ENCODE measurements at places on chromosomes 5 and 9. TPM values are rescaled to one million over a fixed set of nuclear protein-coding genes. Genes with fewer than 3 reads are reported as not detected.
A peak's percentile ranks its signal among the peaks of the same experiment; 100 is the strongest.

DNA sequence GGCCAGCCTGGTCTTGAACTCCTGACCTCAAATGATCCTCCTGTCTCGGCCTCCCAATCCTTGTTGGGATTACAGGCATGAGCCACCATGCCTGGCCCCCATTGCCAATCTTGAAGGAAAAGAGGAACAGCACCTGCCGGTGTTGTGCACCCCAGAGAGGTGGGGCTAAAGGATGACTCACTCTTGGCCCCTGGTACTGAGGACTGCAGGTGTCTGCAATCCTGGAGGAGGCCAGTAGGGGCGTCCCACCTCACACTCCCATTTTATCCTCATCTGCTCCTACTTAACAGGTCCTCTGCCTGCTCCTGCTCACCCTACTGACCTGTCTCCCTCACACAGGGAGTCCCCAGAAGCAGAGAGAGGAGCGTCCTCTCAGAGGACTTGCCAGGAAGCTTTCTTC is 390.4 kb downstream of the ARHGEF28 start:
- DNase-seq, result no peak

DNA sequence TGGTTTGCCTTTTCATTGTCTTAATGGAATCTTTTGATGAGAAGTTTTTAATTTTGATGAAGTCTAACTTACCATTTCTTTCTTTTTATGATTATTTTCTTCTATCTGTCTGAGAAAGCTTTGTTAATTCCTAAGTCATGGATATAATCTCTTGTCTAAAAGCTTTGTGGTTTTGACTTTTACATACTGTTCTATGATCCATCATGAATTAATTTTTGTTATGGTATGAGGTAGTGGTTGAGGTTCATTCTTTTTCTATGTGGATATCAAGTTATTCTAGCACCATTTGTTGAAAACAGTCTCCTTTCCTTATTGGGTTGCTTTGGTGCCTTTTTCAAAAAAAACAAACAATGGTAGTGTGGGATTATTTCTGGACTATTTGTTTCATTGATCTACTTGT is 20.4 kb downstream of the FBXO10 start:
- DNase-seq, result no peak

DNA sequence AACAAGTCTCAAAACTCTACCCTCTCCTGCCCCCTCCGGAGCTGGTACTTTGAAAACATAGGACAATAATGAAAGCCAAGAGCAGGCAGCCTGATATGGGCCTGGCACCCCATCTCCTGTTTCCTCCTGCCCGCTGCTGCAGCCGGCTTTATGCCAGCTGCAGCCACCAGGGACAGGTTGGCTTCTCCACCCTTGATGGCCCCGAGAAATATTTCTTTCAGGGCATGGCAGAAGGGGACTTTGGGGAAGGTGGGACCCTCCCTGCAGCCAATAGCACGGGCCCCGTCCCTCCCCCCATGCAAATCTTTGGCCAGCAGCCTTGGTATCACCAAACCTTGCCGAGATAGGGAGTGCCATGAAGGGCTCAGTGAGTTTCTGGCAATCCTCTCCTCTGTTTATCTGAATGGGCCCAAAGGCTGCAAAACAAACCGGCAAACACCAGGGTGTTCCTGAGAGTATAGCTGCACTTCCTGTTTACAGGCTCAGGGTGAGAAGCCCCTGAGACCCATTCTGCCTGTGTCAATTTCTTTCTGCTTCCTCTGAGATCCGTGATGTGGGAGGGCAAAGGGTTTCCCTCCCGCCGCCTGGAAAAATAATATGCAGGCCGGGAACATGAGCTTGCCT is 73.4 kb upstream of the BOD1 start:
- no peak for DNase-seq

PPP3R2 gene
- total RNA-seq, result not detected

GRCh38 chr9:133113163-133113948 is 7.7 kb downstream of the RALGDS start:
- peak; percentile 78 for DNase-seq

- no peak for DNase-seq
These were observed 185.6 kb downstream of the DMAC1 start for GRCh38 chr9:7613931-7614330.

DNA sequence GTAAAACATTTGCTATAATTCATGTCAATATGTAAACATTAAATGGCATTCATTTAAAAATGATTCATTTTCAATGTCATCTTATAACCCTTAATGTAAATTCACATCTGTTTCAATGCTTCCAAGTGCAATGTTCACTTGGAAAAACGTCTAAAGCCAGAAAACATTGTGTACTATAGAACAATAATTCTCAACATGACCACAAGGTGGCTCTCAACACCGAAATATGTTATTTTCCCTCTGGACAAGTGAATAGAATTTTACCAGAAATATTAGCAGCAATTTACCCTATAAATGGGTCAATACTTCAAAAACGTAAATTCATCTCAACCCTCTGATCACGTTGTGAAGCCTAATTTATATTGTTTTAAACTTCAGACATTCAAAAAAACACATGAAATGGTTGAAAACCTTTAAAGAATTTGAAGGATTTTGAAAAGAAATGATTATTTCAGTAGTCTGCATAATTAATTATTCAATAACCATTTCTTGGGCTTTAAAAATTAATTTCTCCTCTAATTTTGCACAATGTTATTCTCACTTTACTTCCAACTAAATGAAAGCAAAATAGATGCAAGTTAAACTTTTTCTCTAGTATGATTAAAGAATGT is 11.0 kb downstream of the CDH10 start:
- DNase-seq, result no peak

SEMA6A gene
- 5.7 TPM for total RNA-seq

- no peak for DNase-seq
These were observed 307.8 kb downstream of the ENC1 start for GRCh38 chr5:74332682-74333081.

NIM1K gene
- 0.91 TPM for total RNA-seq

DNA sequence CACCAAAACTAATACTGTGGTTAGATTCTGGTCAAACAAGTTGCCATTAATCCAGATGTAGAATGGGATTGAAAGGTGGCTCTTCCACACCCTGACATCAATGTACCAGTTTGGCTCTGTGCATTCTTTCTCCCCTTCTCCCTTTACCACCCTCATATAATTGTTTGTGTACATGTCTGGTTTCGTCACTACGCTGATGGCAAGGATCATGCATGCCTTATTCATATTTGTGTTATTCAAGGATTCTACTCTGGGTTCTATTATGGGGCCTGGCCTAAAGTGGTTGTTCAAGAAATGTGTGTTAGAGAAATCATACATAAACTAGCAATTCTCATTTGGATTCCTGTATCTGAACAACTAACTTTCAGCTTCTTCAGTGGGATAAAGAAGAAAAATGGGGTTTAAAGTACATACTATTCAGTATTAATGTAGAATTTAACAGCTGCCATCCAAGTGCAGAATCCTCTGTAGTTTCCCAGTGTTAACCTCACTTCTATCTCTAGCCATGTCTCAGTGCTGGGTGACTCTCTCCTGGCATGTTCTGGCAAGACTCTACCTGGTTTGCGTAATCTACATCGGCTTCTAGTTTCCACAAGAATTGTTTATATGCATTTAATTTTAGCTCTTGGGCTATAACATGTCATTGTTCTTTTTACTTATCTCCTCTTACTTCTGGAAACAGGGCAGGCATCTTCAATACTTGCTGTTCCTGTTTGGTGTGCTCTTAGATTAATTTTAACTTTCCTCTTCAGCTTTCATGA is 27.9 kb upstream of the CDKN2B start:
- DNase-seq, result no peak

TYRP1 gene
- 31.0 TPM for total RNA-seq

ZNF474 gene
- not detected for total RNA-seq

- DNase-seq, result no peak
These were observed 4.9 kb downstream of the AK6 start for GRCh38 chr5:69364414-69364813.

DNA sequence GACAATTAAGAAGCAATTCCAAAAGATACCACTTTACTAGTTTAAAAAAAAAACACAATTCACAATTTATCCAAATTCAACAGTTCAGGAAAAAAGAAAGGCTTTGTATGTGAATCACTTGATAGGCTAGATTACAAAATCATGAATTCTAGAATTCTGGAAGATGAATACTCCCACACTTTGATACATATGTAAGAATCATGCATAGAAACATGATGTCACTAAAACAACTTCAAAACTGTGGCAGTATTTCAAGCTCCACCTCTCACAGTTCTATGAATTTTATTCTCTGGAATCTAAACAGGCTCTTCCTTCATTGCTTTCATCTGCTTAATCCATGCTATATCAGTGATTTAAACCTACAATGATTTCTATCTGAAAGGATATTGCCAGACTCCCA is 51.0 kb downstream of the GNAQ start:
- no peak for DNase-seq

DDX4 gene
- not detected for total RNA-seq

SLC1A1 gene
- 1.9 TPM for total RNA-seq

- no peak for DNase-seq
These were observed 338.9 kb downstream of the EFNA5 start for GRCh38 chr5:107331882-107332281.

PCDH1 gene
- 20.7 TPM for total RNA-seq

DNA sequence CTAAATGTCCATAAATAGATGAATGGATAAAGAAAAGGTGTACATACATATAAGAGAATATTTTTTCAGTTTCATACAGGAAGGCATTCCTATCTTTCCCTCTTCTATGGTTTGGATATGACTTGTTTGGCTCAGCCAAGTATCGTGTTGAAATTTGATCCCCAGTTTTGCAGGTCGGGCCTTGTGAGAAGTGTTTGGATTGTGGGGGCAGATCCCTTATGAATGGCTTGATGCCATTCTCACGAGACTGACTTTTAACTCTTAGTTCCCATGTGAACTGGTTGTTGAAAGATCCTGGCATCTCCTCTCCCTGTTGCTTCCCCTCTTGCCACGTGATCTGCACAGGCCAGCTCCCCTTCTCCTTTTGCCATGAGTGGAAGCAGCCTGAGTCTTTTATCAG is 421.1 kb upstream of the FTMT start:
- no peak for DNase-seq

UGCG gene
- total RNA-seq, result 21.1 TPM

DNA sequence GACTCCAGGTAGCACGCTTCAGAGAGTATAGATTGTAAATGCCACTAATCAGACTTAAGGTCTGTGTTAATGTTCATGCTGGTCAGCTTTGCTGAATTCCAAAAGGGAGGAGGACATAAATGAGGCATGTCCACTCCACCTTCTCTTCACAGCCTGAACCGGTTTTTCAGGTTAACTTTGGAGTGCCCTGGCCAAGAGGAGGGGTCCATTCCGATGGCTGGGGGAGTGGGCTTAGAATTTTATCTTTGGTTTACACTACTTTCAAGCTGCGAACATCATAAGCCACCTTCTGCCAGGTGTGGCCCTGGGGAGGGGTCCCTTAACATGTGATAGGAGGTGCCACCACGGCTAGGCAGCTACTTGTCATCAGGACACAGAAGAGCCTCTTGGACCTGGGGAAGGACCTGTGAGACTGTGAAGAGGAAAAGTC is 24.2 kb downstream of the ABO start:
- no peak for DNase-seq

DNA sequence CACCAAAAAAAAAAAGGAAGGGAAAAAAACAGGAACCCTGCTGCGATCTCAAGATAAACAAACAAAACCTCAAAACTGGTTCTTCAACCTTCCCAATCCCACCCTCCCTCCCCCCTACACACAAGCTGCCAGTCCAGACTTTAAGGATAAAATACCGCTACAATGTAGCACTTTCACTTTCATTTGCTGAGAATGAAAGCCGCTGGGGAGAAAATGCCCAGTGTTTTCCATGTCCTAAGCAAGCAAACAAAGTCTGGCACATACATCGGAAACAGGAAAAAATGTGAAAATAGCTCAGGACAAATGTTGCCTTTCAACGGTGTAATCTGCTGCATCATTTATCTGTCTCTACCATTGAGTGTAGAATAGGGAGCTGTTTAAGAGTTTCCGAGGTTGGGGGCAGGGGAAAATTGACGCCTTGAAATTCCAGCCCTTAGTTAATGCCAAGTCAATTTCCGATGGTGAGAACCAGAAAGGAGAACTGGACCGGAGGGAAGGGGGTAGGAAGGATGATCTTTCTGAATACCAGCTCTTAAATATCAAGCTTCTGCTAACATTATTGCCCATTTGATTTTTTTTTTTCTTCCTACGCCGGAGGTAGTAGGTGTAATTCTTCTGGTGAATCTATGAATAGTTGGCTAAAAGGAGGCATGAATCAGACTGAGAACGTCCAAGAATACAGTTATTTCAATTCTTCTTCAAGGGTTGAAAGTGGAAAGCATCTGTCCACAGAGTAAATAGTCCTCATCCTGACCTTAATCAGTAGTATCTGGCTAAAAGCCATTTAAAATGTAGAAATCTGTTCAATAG is 1.2 kb upstream of the ADAMTS6 start:
- no peak for DNase-seq

DNA sequence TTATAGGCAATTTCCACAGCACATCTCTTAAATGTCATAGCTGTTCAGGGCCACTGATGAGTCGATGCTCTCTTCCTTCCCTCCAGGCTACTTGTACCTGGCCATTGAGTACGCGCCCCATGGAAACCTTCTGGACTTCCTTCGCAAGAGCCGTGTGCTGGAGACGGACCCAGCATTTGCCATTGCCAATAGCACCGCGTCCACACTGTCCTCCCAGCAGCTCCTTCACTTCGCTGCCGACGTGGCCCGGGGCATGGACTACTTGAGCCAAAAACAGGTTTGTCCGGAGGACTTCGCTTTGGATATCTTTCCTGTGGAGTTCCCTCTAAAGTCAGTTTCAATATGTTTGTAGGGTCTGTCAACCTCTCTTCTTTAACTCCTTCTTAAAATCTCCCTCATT is 84.3 kb downstream of the EQTN start:
- DNase-seq, result no peak

Measured in left cardiac atrium (tissue), 4 donors.